T-helper 1 cell (primary cell): ENCODE measurements at places on chromosomes 13 and 19.
A peak's percentile ranks its signal among the peaks of the same experiment; 100 is the strongest.

- peak; percentile 57 for DNase-seq
Measured at GRCh38 chr19:43594710-43595604, 977 bp downstream of the IRGQ start.

DNA sequence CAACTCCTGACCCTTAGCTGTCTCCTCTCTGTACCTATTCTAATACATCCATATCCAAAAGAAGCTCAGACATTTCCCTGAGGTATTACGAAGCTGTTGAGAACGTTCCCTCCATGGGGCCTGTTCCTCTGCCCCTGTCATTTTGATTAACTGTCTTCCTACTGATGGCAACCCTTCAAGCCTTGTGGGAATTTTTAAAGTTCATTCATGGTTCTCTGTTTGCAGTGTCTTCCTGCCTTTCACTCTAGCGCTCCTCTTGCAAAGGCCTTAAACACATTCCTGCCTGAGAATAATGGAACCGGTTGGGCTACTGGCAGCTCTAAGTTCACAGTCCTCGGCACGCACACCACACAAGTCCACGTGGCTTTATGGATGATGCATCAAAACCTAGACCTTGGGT is 66.1 kb downstream of the LHFPL6 start:
- no peak for DNase-seq

DNA sequence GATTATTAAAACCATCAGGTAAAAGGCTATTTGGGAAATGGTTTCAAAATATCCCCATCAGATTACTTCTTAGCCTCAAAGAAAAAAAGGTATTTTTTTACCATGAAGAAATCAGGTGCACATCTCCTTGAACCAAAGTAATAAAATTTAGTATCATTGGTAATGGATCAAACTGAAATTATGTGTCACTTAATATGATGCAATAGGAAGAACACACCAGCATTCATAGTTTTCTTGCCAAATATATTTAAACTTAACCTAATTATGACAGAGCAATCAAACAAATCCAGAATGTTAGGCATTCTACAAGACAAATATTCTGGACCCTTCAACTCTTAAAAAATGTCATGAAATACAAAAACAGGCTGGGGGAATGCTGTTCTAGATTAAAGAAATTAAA is 4.1 kb upstream of the ZNF420 start:
- DNase-seq: no peak

GRCh38 chr19:2771786-2772674 is 11.0 kb downstream of the SGTA start:
- no peak for DNase-seq

DNA sequence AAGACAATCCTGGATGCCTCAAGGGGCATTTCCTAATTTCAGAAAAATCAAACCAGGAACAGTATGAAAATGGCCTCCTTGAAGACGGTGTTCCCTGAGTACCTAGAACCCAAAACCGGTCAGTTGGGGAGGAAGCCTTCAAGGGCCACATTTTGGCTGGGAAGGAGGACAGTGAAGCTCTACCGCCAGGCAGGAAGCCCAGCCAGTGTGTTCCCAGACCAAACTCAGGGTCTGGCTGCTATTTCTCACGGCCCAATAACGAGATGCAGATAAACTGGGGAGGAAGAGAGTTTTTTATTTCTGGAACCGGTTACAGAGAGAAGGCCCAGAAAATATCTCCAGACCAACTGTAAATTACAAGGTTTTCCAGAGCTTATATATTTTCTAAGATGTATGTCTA is 24.3 kb upstream of the CEACAM21 start:
- no peak for DNase-seq

DNA sequence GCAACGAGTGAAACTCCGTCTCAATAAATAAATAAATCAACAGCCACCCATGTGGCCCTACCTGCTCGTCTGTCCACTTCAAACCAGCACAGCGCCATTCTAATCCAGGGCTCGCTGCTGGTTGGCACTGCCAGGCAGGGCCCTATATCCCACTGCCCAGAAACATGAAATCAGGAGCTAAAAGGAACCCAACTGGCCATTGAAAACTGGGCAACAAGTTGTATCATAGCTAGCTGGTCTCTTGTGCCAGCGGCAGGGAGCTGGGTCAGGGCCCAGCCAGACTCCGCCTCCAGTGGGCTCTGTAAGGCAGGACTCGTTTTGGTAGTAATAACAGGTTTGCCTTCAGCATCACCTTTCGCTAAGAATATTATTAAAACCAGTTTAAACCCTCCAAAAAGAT is 39.3 kb downstream of the GGACT start:
- DNase-seq: no peak
